ENCODE measurements at places on chromosomes 5 and 9.
A peak's percentile ranks its signal among the peaks of the same experiment; 100 is the strongest.

- no peak for DNase-seq
Observed at GRCh38 chr5:44613936-44614335, 194.8 kb upstream of the MRPS30 start.

GRCh38 chr9:79731171-79731890 lies 159.6 kb downstream of the TLE4 start:
- DNase-seq: no peak

GRCh38 chr5:171989276-171989675 lies 17.2 kb downstream of the FBXW11 start:
- no peak for DNase-seq

- DNase-seq: no peak
Observed at GRCh38 chr9:126906091-126906490, 8.5 kb upstream of the RALGPS1 start.

DNA sequence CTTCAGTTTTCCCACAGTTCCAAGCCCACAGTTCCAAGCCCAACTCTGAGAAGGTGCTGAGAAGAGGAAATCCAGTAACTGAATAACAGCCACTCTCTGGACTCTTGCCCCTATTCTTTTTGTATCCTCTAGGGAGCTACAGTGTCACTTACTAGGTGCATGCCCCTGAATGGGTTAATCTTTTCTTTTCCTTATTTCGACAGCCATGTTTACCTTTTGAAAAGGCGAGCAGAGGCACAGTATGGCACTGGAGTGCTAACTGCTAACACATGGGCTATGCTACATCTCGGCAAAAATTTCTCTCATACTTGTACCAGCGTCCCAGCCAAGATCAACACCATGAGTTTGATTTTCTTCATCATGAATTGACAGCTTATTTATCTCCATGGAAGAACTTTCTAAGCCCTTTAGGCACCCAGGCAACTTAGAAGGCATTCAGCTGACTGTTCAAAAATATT lies 222.6 kb downstream of the EBF1 start:
- DNase-seq: no peak

DNA sequence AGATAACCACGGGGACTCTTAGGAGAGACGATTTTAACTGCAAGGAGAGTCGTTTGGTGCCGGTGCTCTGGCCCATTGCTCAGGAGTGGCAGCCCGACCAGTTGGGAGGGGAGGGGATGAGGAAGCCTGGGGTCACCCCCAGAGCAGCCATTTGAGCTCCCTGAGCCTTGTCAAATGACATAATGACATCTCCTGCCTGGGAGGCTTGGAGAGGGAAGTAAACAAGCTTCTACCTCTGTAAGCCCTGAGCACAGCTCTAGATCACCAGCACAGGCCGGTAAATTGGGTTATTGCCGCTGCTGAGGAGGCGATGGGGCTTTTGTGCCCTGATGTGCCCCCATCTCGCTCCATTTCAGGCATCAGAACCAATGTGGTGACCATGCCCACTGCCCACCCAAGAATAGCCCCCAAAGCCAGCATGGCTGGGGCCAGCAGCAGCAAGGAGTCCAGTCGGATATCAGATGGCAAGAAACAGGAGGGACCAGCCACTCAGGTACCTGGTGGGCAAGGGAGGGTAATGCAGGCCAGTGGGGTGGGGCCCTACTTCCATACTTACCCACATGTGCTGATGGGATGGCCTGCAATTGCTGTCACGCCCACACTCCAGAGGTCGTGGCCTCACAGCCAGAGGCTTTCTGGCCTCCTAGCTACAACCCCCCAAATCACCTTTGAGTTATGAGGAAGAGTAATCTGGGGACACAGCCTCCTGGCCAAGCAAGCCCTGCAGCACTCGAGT lies 23.0 kb downstream of the CD74 start:
- no peak for DNase-seq

GRCh38 chr5:122420091-122420490 lies 108.1 kb downstream of the SNCAIP start:
- no peak for DNase-seq

DNA sequence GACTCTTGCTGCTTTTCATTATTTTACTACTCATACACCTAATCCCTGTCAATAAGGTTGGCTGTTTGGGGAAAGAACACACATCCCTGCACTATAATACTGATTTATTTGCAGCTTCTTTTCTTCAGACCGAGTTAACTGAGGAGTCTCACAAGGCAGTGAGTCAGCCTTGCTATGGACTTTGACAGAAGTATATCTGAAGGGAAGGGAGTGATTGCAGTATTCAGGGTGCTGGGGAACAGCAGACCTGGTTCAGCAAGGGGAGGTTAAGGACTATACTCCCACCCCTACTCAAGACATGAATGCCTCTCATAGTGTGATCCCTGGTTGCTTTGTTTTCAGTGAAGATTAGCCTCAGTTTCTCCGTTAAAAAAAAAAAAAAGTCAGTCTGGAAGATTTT lies 99.8 kb downstream of the TLE4 start:
- DNase-seq: peak; percentile 1

All from retina (tissue), 1 donor.